Cortex of kidney (tissue), 1 donor: ENCODE measurements at places on chromosomes 3 and 15.
A peak's percentile ranks its signal among the peaks of the same experiment; 100 is the strongest.

DNA sequence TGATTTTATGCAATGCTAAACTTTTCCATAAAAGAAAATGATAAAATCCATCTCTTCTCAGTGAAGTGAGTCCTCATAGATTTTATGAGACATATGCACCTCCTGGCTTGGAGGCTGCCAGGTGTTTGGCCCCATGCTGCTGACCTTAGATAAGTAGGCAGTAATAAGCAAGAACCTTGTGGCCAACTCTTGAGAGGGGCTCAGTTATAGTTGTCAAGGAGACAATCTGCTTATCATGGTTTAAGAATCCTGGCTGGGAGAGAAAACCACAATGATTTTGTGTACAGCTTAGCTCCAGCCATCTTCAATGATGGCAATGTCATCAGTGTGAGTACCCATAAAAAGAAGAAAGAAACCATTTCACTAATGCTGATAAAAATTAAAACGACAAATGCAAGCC is 252.1 kb downstream of the CPNE4 start:
- DNase-seq, result no peak

GRCh38 chr15:48298914-48299313 is 32.3 kb upstream of the DUT start:
- DNase-seq, result no peak

DNA sequence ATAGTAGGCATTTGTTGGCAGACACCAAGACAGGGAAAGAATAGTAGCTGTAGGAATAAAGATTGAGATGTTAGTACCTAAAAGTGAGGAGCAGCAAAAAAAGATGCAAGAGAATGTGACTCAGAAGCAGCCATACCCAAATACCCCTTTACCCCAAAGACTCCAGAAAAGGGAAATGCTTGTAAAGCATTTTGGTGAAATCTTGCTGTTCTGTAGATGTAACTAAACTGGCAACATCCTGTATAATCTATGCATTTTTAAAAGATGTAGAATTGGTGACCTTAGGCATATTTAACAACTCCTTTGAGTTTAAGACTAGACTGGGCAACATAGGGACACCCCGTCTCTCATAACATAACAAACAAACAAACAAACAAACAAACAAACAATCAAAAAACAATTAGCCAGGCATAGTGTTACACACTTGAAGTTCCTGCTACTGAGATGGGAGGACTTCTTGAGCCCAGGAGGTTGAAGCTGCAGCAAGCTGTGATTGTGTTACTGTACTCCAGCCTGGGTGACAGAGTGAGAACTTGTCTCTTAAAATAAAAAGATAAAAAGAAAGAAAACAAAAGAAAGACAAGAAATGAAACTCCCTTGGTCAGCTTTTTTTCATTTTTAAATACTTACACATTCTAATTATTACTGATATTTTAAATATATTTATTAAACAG is 361.5 kb upstream of the KCNH8 start:
- no peak for DNase-seq

DNA sequence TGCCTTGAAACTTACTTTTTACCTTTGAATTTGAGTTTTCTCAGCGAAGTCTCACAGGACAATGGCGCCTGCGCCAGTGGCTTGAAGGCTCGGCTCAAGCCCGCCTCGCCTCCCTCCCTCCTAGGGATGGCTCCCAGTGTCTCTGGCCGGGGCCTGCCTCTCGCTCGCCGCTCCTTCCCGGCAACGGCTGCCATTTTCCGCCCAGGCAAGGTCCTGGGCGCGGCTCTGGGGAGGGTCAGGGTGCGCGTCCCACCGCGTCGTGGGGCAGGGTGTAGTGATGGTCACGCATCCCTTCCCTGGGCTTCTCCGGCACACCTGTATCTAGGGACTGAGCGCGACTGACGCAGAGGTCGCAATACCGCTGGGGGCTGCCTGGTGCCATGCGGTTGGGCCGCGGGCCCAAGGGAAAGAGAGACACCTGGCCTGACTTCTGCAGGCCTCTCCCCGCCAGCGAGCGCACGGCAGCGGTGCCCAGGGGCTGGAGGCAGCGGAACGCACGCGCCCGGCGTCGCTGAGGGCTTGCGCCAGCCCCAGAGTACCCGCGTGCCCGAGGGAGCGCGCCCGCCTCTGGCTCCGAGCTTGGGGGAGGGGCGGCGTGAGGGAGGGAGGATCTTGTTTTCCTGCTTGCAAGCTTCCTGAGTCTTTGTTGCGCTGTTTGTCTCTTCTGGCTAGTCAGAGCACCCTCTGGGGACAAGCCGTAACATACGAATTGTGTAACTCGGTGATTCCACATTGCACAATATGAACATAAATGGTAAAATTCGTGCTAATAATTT is 20.7 kb upstream of the FEM1B start:
- DNase-seq, result peak; percentile 23

DNA sequence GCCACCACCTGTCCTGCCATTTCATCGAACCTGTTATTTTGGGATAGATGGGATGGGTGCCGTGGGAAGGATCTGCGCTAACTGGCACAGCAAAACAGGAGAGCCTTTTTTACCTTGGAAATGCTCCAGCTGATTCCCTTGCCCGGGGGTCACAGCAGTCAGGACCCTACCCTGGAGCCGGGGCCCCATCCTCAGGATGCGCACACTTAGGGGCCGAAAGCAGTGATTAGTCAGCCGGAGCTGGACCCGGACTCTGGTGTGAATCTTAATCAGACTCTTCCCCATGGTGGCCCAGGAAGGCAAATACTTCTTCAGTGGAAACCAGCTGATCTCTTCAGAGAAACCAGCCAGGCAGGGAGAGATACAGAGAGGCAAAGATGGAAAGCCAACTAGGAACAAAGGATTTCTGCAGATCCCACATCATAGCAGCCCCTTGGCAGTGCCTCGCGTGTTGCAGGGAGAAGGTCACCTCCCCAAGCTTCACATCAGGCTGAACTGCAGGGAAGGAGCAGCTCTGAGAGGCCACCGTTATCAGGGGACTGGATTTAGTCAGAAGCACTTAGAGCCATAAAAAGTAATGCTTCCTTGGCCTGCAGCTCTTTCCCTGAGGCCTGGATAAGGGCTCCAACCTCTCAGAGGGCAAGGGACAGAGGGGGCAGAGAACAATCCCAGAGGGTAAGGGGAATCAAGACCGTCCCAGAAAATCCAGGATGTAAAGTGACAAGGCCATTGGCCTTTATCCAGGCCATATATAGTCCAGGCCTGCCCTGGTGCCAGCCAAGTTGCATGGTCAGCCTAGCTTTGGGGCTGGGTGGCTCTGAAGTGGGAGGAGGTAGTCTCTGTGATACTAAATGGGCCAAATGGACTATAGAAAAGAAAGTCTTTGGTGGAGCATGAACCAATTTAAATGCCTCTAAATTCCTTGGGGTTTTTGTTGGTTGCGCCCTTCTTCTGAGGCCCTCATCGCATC is 52.9 kb downstream of the WDR76 start:
- no peak for DNase-seq

DNA sequence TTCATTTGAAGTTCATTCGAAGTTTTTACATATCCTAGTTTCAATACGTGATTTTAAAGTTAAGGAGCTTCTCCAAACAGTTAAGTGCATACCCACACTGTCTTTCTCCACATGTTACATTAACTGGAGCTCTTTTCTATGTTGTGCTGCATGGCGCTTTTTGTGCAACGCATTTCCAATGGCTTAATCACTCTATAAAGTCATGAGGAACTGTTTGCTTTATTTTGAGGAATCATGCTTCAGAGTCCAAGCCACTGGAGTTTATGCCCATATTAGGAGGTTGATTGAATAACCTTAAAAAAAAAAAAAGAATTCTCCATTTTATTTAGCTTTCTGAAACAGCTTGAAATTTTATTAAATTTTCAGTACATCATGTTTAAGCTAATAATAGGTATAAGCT is 109.4 kb upstream of the MBNL1 start:
- no peak for DNase-seq

DNA sequence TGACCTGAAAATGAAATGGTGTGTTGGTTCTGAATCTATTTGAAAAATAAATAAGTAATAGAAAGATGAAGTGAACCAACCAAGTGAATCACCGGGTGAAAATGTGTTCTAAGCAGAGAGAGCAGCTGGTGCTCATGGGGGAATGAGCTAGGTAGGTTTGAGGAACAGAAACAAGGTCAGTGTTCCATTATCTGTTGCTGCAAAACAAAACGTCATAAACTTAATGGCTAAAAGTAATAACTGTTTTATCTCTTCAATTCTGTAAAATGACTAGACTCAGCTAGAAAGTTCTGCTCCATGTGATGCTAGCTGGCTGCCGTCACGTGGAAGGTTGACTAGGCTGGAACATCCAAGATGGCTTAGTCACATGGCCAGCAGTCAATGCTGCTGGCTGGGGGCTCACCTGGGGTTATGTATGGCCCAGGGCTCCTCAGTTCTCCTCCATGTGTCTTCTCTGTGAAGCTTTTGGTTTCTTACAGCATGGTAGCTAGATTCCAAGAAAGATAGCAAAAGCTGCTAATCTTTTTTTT is 13.3 kb upstream of the SH3BP5 start:
- no peak for DNase-seq

DNA sequence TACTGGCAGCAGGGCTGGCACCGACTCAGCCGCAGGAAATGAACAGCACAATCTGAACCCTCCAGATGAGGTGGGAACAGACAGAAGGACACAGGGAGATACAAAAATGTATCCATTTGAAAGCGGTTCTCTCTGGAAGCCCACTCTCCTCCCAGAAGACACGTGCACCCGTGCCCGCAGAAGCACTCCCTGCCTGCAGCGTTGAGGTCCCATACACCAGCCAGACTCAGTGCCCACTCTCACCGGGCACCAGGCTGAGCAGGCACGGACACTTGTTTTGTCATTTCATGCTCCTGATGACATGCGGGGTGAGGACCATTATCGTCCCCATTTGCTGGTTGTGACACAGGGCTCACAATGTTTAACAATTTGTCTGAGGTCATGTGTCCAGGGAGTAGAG is 297.4 kb upstream of the TLE3 start:
- DNase-seq, result no peak

DNA sequence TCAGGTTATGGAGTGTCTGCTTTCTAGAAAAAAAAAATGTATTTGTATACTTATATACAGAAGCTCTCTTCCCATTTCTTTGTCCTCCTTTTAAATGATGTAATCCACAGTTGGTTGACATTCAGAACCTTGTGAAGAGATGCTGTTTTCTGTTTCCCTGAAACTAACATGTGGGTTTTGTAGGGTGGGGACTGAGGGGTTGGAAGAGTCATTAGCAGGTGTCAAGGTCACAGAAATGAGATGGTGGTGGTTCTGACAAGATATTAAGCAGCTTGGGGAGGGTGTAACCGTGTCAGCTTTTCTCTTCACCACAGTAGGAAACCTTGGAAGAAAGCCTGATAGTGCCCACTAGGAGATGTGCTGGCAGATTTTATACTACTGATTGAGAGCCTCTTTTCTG is 2.4 kb downstream of the RASA2 start:
- no peak for DNase-seq

DNA sequence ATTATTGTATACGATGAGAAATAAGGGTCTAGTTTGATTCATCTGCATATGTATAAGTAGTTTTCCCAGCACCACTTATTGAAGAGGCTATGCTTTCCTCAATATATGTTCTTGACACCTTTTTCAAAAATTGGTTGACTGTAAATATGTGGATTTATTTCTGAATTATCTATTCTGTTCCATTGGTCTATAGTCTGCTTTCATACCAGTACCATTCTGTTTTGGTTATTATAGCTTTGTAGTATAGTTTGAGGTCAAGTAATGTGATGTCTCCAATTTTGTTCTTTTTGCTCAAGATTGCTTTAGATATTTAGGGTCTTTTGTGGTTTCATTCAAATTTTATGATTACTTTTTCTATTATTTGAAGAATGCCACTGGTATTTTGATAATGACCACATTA is 103.8 kb upstream of the LIPC start:
- no peak for DNase-seq
